ENCODE measurements at places on chromosomes 2 and 18. TPM values are rescaled to one million over a fixed set of nuclear protein-coding genes. Genes with fewer than 3 reads are reported as not detected.

LHCGR gene
- not detected for total RNA-seq

PTCD3 gene
- total RNA-seq, result 155 TPM

PLEK gene
- total RNA-seq, result 2.4 TPM

DNA sequence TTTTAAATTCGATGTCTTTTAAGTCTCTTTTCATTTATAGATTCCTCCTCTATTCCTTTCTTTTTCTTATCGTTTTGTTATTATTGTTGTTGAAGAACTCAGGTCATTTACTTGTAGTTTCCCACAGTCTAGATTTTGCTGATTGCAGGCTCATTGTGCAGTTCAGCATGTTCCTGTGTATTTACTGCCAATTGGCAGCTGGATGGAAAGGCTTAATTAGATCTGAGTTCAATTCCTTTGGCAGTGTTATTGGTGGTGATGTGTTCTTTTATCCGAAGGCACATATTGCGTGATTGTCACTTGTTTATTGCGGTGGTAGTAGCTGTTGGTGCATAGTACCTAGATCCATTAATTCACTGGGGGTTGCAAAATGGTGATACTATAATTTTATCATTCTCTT is 180.7 kb downstream of the BABAM2 start:
- DNase-seq, result no peak

ACADL gene
- not detected for total RNA-seq

GRCh38 chr18:56233595-56233994 is 404.8 kb downstream of the TXNL1 start:
- DNase-seq, result no peak

GRCh38 chr18:6132751-6133368 is 237.5 kb upstream of the TMEM200C start:
- DNase-seq, result no peak

DUSP19 gene
- total RNA-seq, result 2.8 TPM

DNA sequence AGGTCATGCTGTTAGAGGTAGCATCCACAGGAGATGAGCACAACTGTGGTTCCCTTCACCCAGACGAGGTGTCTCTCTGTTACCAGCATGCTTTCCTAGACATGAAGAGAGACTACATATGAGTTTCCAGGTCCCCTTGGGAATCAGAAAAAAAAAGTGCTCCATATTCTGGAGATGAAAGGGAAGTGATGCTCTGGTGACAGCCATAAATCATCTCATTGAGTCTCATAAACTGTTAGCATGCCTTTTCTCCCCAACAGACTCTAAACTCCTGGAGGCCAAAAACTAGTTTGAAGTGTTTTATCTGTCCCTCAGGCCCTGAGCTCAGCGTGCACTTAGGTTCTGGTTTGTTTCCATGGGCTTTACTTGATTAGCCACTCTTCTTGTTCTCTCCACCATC is 124.6 kb upstream of the CREB1 start:
- no peak for DNase-seq

DNA sequence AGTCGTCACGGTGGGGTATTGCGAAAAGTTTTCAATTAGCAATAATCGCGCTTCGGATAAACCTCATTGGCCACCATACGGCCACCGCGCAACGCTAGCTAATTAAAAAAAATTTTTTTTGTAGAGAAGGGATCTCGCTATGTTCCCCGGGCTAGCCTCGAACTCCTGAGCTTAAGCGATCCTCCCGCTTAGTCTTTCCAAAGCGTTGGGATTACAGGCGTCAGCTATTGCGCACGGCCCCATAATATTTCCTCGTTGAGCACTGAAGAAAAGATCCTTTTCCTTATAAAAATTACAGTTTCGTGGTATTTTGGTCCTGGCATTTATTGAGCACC is 759 bp upstream of the ACTR1B start:
- DNase-seq, result no peak

DNA sequence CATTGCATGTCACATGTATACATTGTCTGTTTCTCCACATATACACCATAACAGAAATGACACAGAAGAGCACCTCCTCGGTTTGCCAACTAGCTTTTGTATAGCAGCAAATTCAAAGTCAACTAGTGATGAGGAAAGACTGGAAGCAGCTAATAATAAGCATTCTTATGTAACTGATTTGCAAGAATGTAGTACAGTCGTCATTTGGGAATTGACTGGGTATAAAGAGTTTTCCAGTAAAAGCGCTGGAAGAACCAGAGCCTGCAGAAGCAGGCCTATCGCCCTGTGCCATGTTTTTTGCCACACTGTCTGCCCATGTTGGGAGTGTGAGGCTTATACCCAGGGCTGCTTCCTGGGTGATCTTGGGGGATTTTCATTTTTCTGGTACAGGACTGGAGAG is 310.6 kb downstream of the GBX2 start:
- DNase-seq, result no peak

MYL1 gene
- total RNA-seq, result not detected

- DNase-seq, result no peak
Measured at GRCh38 chr2:50594233-50594632, 437.7 kb downstream of the NRXN1 start.

GRCh38 chr2:86239326-86239725 is 40.1 kb downstream of the MRPL35 start:
- no peak for DNase-seq

MGAT4A gene
- 108 TPM for total RNA-seq

DNA sequence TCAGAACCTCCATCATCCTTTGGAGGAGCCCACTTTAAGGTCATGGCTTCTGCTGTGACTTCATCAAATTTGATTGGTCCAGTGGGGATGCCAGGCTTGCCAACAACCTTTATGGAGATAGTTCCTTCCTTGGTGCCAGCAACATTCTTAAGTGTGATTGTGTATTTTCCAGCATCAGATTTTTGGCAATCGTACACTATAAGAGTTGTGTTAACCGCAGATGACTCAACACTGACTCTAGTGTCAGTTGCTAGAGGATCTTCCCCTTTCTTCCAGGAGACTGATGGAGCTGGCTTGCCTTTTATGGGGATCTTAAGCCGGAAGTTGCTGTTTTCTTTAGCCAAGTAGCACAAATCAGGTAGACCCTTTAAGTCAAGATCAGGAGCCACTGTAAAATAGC is 98.7 kb downstream of the PLEKHA3 start:
- no peak for DNase-seq

DNA sequence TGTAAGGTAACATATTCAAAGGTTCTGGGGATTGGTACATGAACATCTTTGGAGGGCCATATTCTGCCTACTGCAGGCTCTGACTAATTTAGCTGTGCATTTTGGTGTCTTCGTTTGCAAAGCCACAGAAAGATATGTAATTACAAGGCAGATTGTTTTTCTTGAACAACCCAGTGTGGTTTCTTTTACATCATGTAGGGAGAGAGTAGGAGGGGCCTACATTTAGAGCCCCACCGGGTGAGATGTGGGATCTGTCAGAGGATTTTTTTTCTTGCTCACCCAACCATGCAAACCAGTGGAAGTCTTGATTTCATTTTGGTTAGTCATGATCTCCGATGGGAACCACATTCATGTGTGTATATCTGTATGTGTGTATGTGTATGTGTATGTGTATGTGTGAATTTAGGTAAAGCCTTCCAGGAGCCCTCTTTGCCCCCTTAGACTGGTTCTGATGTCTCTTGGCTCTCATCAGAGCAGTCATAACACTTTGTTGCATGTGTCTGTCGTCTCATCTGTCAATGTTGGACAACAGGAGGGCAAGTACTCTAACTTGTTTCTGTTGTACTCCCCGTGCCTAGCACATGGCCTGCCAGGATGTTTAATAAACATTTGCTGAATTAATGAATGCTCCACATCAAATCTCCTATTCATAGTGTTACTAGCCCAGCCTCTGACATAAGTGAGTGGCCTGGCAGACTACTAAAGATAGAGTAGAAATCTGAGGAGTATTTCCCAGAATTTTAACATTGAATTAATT is 239.9 kb downstream of the MTX2 start:
- peak; percentile 67 for DNase-seq

- DNase-seq, result no peak
Measured at GRCh38 chr2:180699657-180700361, 280.6 kb upstream of the UBE2E3 start.

- peak; percentile 9 for DNase-seq
Measured at GRCh38 chr2:152693033-152693432, 24.2 kb downstream of the PRPF40A start.

EFEMP1 gene
- not detected for total RNA-seq

GRCh38 chr2:211982162-211982561 is 556.4 kb downstream of the ERBB4 start:
- DNase-seq, result no peak

DNA sequence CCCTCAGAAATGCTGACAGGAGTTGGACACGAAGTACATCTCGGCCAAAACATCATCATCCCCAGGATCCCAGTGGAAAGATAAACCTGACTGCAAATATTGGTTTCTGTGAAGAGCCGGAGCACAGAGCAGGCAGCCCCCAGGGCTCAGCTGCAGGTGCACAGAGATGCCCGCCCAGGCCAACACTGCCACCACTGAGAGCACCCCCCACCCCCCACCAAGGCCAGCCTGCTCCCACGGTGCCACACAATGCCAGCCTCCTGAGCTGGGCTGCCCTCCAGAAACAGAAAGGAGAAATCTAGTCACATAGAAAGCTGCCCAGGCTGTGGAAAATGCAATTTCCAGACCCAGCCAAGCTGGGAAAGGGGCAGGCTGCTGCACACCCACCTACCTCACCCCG is 71.7 kb downstream of the GALNT14 start:
- no peak for DNase-seq

- no peak for DNase-seq
Measured at GRCh38 chr2:66571918-66572317, 137.0 kb downstream of the MEIS1 start.

GRCh38 chr2:62477573-62477972 is 28.4 kb downstream of the TMEM17 start:
- no peak for DNase-seq

DNA sequence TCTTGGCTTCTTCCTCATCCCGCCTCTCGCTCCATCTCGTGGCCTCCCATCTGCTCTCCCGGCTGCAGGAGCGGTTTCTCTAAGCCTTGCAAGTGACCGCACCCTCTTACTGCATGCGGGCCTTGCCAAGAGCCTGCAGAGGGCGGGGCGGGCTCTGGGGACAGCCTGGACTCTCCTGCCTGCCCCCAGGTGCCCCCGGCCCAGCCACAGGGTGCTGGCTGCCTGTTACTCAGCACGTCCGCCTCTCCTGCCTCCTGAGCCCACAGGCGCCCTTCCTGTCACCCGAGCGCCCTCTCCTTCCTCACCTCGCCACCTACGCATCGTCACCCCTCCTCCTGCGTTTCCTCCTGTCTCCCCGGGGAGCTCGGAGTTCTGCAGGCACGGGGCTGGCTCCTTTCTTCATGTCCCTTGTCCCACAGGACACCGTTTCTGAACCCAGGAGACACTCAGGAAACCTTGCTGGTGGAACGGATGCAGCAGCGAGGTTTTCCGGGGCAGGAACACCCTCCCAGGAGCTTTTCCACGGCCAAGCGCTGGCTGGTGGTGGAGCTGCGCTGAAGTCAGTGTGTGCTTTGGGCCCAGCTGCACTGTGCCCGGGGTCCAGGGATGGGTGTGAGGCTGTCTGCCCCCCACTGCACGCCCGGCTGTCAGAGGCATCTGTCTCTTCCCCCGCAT is 28.5 kb downstream of the HPCAL1 start:
- DNase-seq, result peak; percentile 79

- no peak for DNase-seq
Measured at GRCh38 chr2:110675679-110676078, 2.2 kb downstream of the BUB1 start.

AMER3 gene
- total RNA-seq, result not detected

GRCh38 chr2:129812071-129812470 is 167.4 kb upstream of the RAB6C start:
- DNase-seq, result no peak

DNA sequence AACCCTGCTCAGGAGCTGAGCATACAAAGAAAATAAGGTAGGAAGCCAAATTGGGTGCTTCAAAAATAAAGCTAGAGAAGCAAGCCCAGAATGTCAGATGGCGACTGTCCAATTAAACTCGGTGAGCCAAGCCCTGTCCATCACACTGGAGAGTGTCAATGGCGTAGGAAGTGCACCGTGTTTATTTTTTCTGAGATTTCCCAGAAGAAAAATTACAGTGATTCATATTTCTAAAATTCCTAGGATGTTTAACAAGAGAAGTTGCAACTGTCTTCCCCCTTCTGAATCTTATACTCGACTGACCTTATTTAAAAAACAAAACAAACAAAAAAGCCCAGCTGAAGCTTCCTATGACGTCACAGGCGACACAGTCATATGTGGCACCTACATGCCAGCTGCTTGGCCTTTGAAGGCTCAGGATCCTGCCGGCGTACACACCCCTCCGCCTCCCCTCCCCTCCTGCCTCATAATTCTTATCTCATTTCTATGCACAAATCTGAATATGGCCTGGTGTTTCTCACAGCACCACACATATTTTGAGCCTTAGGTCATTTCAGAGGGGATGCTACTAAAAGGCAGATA is 60.8 kb downstream of the MBP start:
- peak; percentile 71 for DNase-seq

GRCh38 chr2:196309691-196310090 is 138.3 kb upstream of the STK17B start:
- no peak for DNase-seq

Data from activated T-cell treated with anti-CD3 and anti-CD28 coated beads, Interleukin-2, amount 50 U/mL, for 72 hours (primary cell).